ENCODE measurements at places on chromosomes 2 and 18.

- no peak for DNase-seq
Measured at GRCh38 chr2:2175381-2176090, 155.5 kb downstream of the MYT1L start.

DNA sequence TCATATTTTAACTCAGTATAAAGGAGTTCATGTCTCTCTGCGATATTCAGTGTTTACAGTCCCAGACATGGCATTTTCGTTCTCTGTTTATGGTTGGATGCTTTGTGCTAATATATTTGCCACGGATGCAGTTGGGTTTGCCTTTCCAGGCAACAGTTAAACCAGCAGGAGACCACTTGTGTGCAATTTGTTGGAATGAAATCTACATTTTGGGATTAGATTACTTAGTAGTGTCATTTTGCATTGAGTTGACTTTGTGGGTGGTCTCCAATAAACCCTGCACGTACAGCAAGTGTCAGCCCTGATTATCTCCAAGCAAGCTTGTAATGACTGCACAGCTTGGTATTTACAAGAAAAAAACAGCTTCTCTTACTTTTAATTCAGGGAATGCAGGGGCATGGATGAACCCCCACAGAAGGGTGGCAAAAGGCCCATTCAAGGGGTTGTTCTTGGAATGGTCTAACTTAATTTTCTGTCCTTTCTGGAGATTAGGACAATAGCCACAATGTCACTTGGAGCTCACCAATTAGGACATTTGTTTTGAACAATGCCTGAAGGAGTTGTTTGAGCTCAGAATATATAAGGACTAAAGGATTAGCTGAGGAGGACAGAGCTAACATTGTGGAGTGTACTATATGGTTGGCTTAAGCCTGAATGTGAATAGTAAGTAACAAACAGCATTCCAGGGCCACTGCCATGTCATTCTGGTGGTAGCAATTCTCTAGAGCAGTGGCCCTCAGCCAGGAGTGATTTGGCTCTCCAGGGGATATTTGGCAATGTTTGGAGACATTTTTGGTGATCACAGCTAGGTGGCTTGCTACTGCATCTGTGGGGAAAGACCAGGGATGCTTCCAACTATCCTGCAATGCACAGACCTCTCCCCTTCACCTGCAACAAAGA lies 121.5 kb downstream of the SLC4A3 start:
- no peak for DNase-seq

GRCh38 chr2:99856119-99856518 lies 286.3 kb downstream of the AFF3 start:
- no peak for DNase-seq

- DNase-seq: no peak
Measured at GRCh38 chr2:168002021-168002553, 245.3 kb downstream of the STK39 start.

DNA sequence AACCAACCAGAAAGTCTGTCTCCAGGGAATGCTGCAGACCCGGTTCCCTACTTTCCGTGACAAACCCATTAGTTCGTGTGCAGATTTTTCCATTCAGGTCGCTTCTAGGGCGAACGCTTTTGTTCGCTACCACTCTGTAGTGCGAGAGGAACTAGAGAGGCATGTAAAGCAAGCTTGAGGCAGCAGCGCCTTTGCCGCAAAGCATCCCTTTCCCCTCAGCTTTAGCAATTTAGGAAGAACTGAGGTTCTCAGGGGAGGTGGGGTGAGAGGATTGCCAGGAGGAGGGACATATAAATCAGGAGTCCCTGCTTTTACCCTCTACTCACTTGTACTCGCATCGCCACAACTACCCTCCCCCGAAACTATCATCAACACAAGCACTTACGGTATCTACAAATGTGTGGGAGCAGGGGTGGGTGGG lies 748 bp upstream of the ZNF804A start:
- no peak for DNase-seq

- no peak for DNase-seq
Measured at GRCh38 chr2:147916723-147917122, 71.9 kb downstream of the ACVR2A start.

DNA sequence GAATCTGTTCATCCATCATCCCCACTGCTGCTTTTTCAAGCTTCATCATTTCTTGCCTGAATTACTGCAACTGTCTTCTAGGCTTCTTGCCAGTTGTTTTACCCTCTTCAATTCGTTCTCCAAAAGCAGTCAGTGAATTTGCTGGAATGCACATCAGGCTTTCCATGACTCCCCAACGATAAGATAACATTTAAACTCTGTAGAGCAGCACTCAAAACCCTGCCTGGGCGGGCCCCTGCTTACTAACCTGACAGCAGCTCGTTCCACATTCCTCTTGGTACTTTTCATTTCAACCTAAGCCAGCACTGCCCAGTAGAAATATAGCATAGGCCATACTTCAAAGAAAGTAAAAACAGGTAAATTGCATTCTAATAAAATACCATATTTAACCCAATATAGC lies 342.9 kb downstream of the SUCLG1 start:
- no peak for DNase-seq

- DNase-seq: no peak
Measured at GRCh38 chr2:65918760-65919187, 486.4 kb upstream of the SPRED2 start.

DNA sequence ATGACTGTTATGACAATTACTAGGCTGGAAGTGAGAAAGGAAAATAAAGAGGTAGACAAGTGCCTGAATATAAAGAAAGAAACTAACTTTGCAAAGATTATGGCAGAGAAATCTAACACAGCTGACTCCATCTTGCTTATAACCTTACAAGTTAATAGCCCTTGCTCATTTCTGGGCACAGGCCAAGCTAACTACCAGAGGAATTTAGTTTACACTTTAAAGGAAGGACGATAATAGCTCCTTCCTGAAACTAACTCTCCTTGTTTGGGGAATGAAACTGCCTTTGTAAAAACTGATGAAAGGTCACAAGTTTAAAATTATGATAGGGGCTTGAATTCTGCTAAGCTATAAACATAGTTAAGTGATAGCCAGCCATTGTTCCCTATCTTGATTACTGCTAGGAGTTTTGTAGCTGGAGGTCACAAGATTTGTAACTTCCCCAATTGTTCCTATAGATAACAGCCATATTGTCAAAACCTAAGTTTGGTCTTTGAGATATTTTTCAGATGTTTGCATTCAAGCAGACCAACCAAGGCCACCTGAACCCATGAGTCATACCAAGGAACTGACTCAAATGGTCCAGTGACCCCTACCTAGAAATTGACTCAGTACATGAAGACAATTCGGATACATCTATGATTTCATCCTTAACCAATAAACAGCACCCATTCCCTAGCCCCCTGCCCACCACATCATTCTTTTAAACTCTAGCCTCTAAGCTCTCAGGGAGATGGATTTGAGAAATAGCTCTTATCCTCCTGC lies 209.2 kb upstream of the LRATD1 start:
- DNase-seq: no peak

- peak; percentile 91 for DNase-seq
Measured at GRCh38 chr2:173355132-173355865, 627 bp downstream of the CDCA7 start.

- no peak for DNase-seq
Measured at GRCh38 chr2:161576421-161576820, 47.8 kb upstream of the SLC4A10 start.

- DNase-seq: peak; percentile 69
Measured at GRCh38 chr18:50266248-50266704, at the start of gene CFAP53. CFAP53 (minus strand) TSS chr18:50266495; CDS start chr18:50266404, 91 bp downstream.

GRCh38 chr18:67282796-67283195 lies 233.7 kb downstream of the DSEL start:
- no peak for DNase-seq

GRCh38 chr2:109322641-109323040 lies 193.6 kb downstream of the SH3RF3 start:
- no peak for DNase-seq

GRCh38 chr18:7683753-7684152 lies 116.6 kb downstream of the PTPRM start:
- no peak for DNase-seq

GRCh38 chr2:62972601-62973000 lies 78.0 kb upstream of the OTX1 start:
- no peak for DNase-seq

- DNase-seq: no peak
Measured at GRCh38 chr2:36528766-36529392, 69.1 kb downstream of the FEZ2 start.

- no peak for DNase-seq
Measured at GRCh38 chr2:98883780-98884211, 52.2 kb downstream of the CRACDL start.

DNA sequence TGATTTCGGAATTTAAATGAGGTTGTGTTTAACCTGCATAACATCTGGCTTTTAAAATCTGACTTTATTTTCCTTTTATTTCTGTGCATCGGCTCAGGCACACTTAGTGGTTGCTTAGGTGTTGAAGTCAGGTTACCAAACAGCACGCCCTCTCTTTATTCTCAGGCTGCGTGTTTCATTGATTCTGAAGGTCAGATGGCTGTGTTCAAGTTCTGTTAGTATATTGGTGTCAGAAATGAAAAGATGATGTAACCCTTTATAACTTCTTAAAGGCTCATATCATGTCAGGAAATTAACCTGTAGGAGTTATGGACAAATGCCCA lies 246.5 kb downstream of the LDLRAD4 start:
- no peak for DNase-seq

DNA sequence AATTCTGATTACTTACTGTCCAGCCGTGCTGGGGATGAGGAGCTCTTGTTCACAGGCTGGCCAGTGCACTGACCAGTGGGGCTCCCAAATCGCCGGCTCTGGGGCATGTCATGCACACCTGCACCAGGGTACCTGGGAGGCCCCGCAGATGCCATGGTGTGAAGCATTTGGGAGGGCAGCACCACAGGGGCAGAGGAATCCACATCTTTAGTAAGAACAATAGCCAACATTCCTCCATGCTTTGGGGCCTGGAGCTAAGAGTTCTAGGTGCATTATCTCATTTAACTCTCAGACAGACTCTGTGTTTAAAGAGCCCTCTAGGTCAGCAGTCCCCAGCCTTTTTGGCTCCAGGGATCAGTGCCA lies 104.2 kb downstream of the ACKR3 start:
- no peak for DNase-seq

DNA sequence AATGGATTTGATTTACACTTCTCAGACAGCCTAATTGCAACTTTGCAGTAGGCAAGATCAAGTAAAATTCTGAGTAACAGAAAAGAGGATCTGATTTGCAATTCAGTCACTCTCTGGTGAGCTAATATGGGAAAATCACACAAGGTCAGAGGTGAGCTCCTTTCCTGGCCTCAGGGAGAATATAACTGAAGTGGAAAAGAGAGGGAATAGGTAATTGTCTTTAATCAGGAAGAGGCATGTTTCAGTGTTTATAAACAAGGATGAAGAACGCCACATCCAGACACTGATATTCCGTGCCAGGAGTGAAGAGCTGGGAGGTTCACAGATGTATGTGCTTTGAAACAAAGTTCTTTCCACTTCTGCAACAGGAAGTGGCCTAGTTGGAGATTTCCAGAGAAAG lies 127.1 kb downstream of the ETAA1 start:
- DNase-seq: no peak

DNA sequence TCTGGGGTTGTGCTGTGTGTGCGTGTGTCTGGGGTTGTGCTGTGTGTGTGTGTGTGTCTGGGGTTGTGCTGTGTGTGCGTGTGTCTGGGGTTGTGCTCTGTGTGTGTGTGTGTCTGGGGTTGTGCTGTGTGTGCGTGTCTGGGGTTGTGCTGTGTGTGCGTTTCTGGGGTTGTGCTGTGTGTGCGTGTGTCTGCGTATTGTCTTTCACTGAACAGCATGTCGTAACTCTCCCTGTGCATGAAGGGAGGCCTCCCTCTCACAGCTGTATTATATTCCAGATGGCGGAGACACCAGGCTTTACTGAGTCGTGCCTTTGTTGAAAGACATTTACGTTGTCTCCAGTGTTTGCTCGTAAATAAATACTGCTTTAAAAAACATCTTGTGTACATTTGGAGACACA lies 5.9 kb downstream of the ACKR3 start:
- no peak for DNase-seq

DNA sequence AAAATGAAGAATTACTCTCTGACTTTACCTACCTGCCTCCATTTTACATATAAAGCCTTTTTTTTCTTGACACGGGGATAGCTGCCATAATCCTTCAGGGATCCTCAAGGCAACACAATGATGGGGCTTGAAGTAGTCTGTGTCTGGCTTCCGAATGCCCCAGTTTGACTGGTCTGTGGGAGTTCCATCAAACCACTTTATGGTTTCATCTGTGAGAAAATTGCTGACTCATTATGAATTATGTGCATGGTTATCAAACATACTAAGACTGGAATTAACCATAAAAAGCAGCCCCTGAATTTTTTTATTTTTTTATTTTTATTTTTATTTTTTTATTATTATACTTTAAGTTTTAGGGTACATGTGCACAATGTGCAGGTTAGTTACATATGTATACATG lies 117.5 kb downstream of the PLA2R1 start:
- no peak for DNase-seq

DNA sequence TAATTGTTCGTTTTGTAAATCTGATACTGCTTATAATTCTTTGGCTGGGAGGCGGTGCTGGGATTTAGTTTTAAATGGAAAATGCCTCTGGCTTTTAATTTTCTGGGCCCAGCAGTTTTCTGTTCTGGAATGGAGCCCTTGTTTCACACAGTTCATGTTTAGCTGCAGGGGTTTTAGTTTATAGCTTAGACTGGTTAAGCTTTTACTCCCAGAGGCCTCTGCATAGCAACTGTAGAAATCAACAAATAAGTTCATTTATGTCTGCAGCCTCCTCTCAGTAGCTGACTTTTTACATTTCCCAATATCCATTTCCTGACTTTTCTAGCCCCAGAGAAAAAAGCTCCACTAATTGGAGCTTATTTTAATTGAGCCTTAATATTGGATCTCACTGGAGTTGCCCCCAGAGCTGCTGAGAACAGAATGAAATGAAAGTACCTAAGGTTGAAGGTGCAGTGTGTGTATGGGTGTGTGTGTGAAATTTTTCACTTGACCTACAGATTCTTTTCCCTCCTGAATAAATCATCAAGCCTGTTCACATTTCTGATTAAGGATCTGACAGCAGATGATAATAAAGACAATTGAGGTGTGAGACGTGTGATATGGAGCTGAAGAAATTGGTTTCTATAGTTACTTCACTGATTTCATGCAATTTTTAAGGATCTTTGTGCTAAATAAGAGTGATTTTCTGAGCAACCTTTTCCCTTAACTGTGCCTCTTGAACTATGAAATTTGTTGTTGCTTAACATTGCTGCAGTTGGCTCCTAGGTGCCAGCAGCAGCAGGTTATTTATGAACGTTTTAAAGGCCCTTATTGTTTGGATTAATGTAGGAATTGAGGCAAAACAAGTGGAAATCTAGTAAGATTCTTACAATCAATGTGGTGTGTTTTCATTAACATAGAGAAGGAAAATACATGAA lies 109.6 kb downstream of the TAF4B start:
- DNase-seq: no peak

- DNase-seq: no peak
Measured at GRCh38 chr2:23387845-23388244, 2.9 kb downstream of the KLHL29 start.

DNA sequence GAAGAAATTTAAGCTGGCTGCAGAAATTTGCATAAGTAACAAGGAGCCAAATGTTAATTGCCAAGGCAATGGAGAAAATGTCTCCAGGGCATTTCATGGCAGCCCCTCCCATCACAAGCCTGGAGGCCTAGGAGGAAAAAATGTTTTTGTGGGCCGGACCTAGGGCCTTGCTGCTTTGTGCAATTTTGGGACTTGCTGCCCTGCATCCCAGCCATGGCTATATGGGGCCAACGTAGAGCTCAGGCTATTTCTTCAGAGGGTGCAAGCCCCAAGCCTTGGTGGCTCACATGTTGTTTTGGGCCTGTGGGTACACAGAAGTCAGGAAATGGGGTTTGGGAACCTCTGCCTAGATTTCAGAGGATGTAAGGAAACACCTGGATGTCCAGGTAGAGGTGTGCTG lies 57.7 kb downstream of the MOB4 start:
- DNase-seq: no peak
